ENCODE measurements at places on chromosomes 7 and 10.

- DNase-seq, result no peak
Measured at GRCh38 chr7:50462361-50462760, 12.2 kb upstream of the FIGNL1 start.

DNA sequence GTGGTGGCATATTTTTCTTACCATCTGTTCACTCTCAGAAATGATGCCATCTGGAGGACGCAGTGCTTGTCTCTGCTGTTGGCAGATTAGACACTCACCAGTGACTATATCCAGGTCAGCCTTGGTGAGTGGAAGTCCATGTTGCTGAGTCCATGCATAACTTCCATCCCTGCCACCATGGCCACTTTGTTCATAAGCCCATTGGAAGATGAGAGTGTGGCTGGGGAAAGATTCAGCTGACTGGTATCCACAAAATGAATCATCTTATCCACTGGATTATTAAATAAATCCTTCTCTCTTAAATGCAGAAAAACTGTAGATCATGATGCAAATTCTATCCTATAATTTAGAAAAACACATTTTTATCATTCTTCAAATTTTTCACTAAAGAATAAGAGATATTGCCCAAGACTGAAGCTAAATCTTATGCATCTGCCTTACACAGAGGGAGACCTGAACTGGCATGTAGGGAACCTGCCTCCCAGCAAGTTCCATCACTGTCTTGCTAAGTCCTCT is 726.9 kb downstream of the TNS3 start:
- no peak for DNase-seq

GRCh38 chr10:14594878-14595525 is 179.7 kb downstream of the FAM107B start:
- no peak for DNase-seq

- no peak for DNase-seq
Measured at GRCh38 chr7:132965951-132966350, 115.9 kb downstream of the CHCHD3 start.

GRCh38 chr7:41732843-41733306 is 30.0 kb upstream of the INHBA start:
- no peak for DNase-seq

DNA sequence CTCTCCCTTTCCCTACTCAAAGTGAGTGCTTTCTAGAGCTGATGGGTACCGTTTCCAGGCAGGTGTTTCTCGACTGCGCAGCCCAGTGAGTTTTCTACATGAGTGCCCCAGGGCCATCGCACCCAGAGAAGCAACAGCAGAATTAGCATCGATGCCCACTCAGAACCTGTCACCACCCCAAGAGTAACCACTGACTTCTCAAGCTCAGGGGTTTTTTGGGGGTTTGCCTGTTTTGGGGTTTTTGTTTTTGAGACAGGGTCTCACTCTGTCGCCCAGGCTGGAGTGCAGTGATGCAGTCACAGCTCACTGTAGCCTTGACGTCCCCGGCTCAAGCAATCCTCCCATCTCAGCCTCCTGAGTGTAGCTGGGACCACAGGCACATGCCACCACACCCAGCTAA is 25.7 kb downstream of the SNX8 start:
- DNase-seq, result no peak

DNA sequence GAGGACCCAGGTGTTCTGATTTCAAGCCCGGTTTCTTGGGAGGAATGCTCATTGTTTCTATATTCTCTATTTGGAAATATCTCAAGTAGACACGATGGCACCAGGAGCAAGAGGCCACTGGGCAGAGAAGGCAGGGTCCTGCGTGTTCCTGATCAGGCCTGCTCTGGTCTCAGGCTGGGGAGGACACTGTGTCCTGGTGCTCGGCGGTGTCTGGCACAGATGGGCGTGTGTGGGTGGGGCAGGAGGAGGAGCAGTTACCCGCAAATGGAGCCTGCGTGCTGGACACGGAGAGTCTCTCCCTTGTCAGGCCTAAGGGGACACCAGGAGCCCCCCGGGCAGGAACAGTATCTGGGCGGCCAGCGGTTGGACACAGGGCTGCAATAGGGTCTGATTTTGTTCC is 25.9 kb upstream of the GOLGA7B start:
- DNase-seq, result no peak

GRCh38 chr7:70698219-70698832 is 433.6 kb upstream of the GALNT17 start:
- no peak for DNase-seq

DNA sequence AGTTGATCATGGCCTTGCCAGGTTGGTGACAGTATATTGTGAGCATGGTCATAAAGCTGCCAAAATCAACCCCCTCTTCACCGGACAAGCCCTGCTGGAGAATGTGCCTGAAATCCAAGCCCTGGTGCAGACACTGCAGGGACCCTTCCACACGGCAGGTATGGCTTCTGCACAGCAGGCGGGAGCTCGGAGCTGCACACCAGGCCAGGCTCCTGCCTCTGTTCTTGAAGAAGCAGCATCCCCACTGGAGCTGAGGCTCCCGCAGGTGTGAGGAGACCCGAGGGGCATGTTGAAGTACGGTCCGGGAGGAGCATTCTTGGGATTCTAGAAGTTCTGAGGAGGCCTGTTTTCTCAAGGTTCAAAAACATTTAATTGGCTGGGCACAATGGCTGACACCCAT is 12.7 kb downstream of the DHTKD1 start:
- no peak for DNase-seq

DNA sequence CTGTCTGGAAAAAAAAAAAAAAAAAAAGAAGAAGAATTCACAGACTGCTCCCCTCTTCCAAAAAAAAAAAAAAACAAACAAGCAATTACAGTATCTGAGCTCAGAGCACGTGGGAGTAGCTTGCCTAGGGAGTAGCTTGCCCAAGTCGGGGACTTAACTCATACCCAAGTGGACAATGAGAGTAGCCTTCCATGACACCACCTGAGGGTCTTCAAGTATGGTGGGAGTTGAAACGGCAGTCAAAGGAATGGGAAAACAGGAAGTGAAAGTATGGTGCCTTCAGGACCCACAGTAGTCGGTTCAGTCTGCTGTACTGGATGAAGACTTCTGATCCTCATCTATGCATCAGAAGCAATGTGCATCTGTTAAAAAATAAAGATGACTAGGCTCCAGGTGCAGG is 10.6 kb downstream of the VOPP1 start:
- no peak for DNase-seq

GRCh38 chr10:45204954-45205775 is 110.2 kb downstream of the OR13A1 start:
- DNase-seq, result no peak

- DNase-seq, result no peak
Measured at GRCh38 chr10:110042891-110043290, 35.1 kb downstream of the ADD3 start.

DNA sequence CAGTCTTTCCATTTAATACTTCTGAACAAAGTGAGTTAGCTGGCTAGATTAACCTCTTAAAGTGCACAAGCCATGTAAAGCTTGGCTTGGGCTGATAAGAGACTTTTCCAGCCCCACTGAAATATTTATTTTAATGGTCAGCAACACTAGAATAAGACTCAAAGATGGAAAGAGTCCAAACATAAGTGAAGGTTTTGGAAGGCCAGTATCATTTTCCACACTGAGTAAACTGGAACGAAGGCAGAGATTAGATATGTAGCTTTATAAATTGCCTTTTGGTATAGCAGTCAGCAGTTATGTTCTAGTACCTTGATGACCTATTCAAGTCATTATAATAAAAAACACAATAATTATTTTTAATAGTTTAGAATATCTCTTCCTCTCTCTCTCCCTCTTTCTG is 102.2 kb downstream of the HDAC9 start:
- DNase-seq, result no peak

DNA sequence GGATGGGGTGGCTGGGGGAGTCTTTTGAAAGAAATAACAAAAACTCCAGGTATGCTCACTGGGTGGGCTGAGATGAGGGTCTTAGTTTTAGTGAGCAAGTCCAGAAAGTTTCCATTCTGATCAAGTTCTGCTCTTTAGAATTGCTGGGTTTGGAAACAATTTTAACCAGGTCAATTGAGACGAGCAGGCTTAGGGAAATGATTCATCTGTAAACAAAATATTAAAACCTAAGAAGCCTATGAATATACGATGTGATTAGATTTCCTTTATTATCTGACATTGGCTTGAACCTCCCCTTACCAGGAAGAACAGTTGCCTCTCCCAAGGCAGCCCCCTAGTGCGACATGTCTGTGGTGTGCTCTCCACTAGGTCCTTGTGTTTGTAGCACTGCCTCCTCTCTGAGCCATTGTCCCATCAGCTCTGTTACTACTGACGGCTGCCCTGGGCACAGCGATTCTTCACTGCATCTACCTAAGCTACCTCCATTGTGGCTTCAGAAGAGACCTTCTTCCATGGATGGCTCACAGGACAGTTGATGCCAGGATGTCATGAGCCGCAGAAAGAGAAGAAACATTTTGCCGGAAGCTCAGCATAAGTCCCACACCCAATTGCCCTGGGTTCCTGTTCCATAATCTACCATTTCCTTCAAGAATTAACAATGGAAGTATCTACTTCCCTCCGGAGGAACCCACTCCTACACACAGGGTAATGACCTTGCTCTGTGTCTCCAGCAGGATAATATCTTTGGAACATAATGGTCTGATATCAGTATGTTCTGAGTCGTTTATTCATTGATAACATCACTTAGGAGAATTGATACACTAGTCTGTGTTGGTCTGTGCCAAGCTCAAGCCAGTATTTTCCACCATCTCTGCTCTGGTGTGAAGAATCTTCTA is 95.1 kb upstream of the ITGB1 start:
- DNase-seq, result no peak
